ENCODE measurements at places on chromosomes 1 and 21. TPM values are rescaled to one million over a fixed set of nuclear protein-coding genes. Genes with fewer than 3 reads are reported as not detected.

GRCh38 chr21:25171438-25171837, 435.8 kb downstream of the MRPL39 start:
- DNase-seq, result no peak

GRCh38 chr1:17121881-17122280, 2.6 kb upstream of the PADI2 start:
- no peak for DNase-seq

DNA sequence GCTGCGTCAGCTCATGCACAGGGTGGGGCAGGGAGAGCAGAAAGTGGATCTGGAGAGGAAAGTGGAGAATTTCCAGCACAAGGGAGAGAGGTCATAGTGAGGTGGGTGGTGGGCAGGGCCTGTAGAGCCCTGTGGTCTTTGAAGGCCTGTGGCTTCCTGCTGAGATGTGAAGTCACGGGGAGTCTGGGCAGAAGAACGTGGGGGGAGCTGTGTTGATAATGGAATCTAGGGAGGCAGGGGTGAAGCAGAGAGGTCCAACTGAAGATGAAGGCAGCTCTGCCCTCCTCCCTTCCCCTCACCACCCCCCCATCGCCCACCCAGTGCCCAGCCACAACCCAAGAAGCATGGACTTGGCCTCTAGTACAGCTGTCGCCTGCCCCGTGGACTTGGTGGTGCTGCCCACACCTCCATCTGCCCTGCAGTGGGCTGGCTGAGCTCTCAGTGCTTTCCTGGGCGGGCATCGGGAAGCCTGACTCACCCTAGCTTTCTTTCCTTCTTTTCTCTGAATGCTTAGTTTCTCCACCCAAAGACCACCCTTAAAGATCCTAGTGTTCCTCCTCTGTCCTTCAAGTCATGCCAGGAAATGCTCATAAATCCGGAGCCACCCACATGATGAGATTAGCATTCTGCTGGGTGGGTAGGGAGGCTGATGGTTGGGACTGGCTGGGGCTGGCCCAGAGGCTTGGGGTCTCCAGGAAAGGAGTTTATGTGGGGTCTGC, 186.1 kb downstream of the TRABD2B start:
- DNase-seq, result no peak

- no peak for DNase-seq
Measured at GRCh38 chr1:36142121-36142520, 7.2 kb downstream of the TRAPPC3 start.

DNA sequence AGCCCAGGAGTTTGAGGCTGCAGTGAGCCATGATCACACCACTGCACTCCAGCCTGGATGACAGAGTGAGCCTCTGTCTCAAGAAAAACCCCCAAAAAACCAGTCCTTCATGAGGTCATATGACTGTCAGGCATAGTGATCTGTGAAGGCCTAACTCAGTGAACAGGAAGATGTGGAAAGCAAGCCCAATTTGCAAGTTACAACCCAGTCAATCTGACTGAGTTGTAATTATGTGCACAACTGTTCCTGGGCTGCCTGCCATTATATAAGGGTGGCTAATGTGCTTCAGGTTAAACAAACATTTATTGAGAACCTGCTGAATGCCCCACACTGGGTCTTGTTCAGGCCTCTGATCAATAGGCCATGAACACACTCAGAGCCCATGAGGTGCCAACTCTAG, 38.2 kb upstream of the KIRREL1 start:
- DNase-seq, result no peak

DNA sequence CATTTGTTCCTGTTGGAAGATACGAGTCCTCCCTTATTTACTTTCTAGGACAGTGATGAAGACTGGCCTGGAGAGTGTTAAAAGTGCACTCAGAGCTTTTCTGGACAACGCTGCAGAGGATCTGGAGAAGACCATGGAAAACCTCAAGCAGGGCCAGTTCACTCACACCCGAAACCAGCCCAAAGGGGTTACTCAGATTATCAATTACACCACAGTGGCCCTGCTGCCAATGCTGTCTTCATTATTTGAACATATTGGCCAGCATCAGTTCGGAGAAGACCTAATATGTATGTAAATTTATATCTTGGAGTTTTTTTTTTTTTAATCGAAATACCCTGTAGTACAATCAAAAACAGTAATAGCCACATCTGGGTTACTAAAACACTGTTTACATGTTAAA, 190.5 kb downstream of the ZP4 start:
- no peak for DNase-seq

DNA sequence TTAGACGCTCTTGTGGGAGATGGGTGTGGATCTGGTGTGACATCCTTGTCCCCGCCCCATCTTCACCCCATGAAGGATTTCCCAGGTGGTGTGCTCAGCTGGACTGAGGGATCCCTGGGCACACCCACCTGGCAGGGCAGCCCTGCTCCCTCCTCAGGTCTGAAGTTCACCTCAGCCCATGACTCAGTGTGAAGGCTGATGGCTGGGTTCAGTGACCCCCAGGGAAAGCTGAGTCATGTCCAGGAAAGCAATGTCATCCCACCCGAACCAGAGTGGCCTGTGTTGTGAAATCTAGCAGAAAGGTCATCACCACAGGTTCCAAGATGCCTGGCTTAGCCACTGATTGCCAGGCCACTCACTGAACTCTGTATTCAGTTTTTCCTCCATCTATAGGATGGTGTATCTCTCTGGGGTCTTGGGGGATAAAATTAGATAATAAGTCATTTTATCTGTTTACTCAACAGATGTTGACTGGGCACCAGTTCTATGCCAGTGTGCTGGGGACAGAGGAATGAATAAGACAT, 97.7 kb upstream of the JUN start:
- DNase-seq, result peak; percentile 17

DNA sequence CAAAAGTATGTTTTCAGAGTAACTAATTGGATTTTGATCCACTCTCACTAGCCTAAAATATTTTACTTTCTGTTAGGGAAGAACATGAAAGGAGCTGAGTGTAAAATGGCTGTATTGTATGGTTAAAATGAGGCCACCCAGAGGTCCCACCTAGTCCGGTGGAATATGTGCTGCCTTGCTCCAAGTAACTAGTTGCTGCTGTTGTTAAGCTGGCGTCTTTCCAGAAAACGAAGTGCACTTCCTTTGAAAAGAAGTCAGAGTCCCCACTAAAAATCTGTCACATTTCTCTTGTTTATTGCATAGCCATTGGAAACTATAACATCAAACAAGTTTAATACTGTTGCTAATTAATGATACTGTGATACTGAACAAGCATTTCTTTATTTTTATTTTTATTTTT, 3.2 kb downstream of the SLC25A33 start:
- DNase-seq, result no peak

- peak; percentile 79 for DNase-seq
Measured at GRCh38 chr1:199272628-199273086, 633.8 kb downstream of the PTPRC start.

GRCh38 chr1:221171768-221172167, 292.5 kb downstream of the HLX start:
- no peak for DNase-seq

DNA sequence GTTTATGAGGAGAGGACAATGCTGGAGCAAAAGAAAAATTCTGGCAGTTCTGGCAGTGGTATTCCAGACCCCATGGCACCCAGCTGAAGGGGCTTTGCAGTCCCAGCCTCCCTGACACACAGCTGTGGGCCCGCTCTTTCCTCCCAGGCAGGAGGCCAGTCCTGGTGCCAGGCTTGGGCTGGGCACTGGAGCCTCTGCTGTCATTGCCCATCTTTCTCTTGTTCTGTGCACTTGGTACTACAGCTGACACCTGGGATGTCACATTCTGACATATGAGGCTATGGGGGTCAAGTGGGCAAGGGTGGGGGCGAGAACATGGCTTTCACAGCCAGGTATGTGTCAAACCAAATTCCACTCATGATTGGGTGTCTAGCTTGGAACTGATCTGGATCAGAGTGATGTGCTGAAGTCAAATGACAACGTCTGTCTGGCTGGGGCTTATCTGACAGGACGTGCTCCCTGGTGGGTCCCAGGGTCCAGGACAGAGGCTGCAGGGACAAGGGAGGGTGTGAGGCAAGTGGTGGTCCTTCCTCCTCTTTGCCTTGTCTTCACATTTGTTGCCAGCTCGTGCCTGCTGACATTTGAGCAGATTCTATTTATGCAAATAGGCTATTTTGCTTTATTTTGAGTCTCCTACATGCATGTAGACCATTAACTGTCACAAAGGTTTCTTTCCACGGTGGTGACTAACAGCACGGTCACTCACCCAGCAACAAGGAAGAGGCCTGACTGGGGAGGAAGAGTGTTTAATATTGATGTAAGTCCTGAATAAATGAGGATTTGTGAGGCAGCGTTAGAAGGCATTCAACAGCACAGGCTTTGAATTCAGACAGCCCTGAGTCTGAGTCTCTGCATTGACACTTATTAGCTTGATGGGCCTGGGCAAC, 336.3 kb downstream of the PBX1 start:
- no peak for DNase-seq

Gene TAGLN2
- 745 TPM for polyA plus RNA-seq

Gene AMY2A
- not detected for polyA plus RNA-seq

Gene MPZL1
- polyA plus RNA-seq, result 125 TPM

Gene KCNQ4
- polyA plus RNA-seq, result 0.06 TPM

Gene BCAS2
- polyA plus RNA-seq, result 30.1 TPM
